ENCODE measurements at places on chromosomes 6 and 20.
A peak's percentile ranks its signal among the peaks of the same experiment; 100 is the strongest.

GRCh38 chr20:31815408-31816188 lies 3.6 kb upstream of the MYLK2 start:
- peak; percentile 60 for DNase-seq

GRCh38 chr6:47111685-47112084 lies 69.6 kb upstream of the ADGRF1 start:
- no peak for DNase-seq

DNA sequence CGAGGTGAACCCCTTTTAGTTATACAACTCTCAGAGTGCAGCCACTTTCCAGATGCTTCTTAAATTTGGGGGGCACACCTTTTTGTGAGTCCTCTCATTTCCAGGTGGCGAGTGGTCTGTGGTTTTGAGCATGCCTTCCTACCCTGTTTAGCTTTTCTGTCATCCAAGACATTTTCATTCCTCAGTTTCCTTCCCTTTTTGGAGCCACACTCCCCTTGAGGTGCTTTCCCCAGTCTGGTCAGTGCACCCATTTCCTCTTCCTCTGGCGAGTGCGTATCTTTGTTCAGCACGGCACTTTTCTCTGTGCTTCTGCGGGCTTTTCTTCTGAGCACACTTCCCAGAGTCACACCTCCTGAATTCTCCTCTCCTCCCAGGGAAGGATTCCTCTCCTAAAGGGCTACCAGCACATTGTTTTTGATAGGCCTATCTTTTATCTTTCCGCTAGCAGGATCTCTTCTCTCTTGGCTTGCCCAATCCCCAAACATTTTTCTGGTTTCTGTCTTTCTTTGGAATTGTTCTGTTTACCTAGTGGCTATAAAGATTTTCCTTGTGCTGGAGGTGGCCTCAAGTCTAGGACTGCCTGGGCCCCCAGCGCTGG lies 1.4 kb downstream of the PHF20 start:
- DNase-seq: peak; percentile 67

GRCh38 chr20:44733341-44734069 lies 12.2 kb upstream of the KCNK15 start:
- peak; percentile 65 for DNase-seq

GRCh38 chr6:6635291-6635690 lies 46.8 kb downstream of the LY86 start:
- no peak for DNase-seq

All from upper lobe of left lung (tissue), 6 donors.